ENCODE measurements at places on chromosomes 6 and 20.

DNA sequence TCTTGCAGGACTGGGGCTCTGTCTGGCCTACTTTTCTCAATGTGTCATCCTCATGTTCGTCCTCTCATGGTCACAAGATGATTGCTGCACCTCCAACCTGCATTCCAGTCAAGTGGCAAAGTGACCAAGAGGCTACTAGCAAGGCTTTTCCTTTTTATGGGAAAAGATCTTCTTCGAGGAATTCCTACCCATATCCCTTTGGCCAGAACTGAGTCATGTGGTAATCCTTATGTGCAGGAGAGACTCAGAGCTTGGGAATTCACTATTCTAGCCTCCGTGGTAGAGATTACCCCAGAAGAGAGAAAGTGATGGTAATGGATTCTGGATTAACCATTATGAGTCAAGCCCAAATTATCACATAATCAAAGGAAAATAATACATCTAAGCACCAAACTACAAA, 162.7 kb downstream of the KCNQ5 start:
- no peak for DNase-seq

GRCh38 chr6:30883685-30884520, at the start of gene DDR1:
Gene DDR1 (plus strand): TSS chr6:30884519. CDS start chr6:30888730, 4,211 bp downstream.
- peak; percentile 88 for DNase-seq

DNA sequence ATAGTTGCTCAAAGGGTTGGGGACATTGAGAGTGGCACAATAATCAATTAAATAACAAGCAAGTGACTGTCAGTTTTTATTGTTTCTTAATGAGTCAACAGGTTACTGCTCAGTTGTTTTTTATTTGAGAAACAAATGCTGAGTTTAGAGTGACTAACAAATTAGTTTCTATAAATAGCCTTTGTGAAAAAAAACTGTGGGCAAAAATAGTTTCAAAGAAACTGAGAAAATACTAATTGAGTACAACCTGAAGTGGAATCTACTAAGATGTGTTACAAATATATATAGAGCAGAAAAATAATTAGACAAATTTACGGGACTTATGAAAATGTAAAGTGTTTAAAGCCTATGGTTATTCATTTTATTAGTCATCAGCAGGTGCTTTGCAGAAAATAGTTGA, 22.3 kb downstream of the BEND6 start:
- no peak for DNase-seq

GRCh38 chr6:99350573-99350972, 1.1 kb upstream of the FAXC start:
- DNase-seq = no peak

- peak; percentile 39 for DNase-seq
These were observed 7.5 kb upstream of the CCDC28A start for GRCh38 chr6:138765896-138766655.

DNA sequence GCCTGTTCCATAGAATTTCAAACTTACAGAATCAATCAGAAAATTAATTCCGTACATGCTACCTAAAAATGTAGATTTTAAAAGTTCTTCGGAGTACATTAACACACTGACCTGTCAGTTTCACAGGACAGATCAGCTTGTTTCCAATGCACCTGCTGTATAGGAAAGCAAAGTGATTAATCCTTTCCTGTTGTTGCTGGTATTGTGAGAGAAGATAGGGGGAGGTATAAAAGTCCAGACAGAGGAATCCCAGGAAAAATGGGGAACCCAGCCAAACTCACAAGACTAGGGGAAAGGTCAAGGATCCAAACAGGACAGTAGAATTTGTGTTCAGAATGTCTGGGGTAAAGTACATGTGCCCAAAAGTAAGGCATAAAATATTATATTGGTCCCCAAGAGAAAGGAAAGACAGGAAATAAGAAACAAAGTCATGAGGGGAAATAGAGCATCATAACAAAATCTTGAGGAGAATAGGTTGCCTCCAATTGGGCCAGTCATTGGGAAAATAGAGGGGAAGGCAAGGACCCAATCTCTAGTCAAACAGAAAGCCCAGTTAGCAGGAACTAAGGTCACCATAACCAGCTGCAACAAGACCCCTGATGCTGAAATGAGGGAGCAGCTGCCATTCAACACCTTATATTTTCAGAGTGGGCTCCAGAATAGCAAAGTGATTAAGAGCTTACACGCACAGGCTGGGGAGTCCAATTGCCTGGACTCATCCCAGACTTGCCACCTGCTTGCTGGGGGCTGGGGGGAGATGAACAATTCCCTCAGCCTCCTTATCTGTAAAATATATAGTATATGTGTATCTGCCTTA, 10.3 kb downstream of the FILIP1 start:
- DNase-seq = no peak

- DNase-seq = no peak
These were observed 113.3 kb downstream of the LY86 start for GRCh38 chr6:6701864-6702263.

GRCh38 chr6:41072836-41073202, at the start of gene NFYA:
Gene NFYA (plus strand): TSS chr6:41072974. CDS start chr6:41079090, 6,116 bp downstream.
- no peak for DNase-seq

- DNase-seq = no peak
These were observed 1288.6 kb upstream of the GJE1 start for GRCh38 chr6:140844167-140844566.

GRCh38 chr6:69138148-69138547, 503.1 kb downstream of the ADGRB3 start:
- DNase-seq = no peak

GRCh38 chr6:105045526-105045925, 88.6 kb downstream of the LIN28B start:
- DNase-seq = no peak

GRCh38 chr6:2976060-2976459, 4.7 kb upstream of the SERPINB6 start:
- DNase-seq = no peak

- peak; percentile 61 for DNase-seq
These were observed 43.8 kb downstream of the RALGAPA2 start for GRCh38 chr20:20668639-20669038.

- no peak for DNase-seq
These were observed 23.6 kb downstream of the IL17A start for GRCh38 chr6:52209770-52210169.

GRCh38 chr6:43962458-43962857, 164.8 kb downstream of the MRPL14 start:
- DNase-seq = no peak

GRCh38 chr6:31270788-31271640, 878 bp downstream of the HLA-C start:
- DNase-seq = peak; percentile 39

DNA sequence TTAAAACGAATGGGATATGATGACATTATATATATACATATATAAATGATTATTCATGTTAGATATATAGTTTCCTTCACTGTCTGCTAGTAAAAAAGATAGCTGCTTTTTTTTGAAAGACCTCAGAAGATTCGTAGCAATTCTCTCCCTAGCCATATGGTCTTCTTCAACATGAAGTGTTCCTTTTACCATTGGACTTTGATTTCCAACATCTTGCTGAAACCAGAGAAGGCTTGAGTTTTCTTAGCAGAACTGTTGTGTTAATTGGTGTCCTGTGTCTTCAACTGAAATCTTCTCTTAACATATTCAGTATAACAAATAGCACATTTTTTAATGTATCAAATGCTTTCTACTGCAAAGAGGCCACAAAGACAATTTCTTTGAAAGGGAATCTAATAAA, 55.3 kb downstream of the FNDC1 start:
- no peak for DNase-seq

GRCh38 chr6:3797231-3798054, 45.9 kb upstream of the PXDC1 start:
- DNase-seq = no peak

DNA sequence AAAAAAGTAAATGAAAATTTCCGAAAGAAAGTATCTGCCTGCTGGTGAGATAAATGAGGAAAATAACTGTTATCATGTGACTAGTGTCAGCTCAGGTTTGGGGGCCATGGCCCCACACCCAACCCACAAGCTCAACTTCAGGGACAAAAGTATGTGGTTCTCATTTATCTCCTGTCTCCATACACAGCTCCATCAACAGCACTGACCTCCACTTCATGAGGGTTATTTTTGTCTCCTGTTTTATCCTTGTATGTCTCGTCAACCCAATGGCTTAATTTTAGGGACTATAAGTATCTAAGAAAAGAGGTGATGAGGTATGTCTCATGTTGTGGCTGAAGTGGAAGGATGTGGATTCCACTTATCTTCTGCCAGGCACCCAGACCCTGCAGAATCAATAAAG, 271.6 kb upstream of the RIN2 start:
- no peak for DNase-seq

DNA sequence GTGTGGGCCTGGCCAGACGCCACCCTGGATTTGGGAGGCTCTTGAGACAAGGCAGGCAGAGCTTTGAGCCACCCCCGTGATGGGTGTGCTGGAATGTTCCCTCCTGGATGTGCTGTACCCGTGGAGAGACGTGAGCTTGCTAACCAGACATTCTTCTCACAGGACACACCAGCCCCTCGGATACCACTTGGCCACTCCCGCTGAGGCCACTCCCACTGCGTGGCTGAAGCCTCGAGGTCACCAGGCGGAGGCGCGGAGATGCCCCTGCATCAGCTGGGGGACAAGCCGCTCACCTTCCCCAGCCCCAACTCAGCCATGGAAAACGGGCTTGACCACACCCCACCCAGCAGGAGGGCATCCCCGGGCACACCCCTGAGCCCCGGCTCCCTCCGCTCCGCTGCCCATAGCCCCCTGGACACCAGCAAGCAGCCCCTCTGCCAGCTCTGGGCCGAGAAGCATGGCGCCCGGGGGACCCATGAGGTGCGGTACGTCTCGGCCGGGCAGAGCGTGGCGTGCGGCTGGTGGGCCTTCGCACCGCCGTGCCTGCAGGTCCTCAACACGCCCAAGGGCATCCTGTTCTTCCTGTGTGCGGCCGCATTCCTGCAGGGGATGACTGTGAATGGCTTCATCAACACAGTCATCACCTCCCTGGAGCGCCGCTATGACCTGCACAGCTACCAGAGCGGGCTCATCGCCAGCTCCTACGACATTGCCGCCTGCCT, 14.1 kb downstream of the SLCO4A1 start:
- no peak for DNase-seq

- DNase-seq = no peak
These were observed 20.6 kb upstream of the AKIRIN2 start for GRCh38 chr6:87722540-87723169.

DNA sequence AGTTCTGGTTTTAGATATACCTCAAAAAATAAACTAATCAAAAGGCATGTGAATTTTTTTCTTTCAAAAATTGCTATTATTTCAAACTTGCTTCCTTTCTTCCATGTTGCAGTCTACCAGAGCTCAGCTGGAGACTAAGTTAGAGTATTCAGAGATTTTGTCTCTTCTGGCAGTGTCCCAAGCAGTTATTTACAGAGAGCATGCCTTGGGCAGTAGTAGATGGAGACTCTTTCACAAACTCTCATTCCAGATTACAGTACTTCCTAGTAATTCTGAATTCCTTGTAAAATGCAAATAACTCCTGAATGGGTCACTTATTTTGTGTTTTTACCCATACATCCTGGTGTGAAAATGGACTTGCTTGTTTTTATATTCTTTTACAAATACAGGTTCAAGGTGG, 703.4 kb downstream of the EPHA7 start:
- DNase-seq = no peak

GRCh38 chr6:89310929-89311328, 4.2 kb downstream of the GABRR2 start:
- DNase-seq = no peak

GRCh38 chr20:11922561-11922960, 4.9 kb downstream of the BTBD3 start:
- no peak for DNase-seq

DNA sequence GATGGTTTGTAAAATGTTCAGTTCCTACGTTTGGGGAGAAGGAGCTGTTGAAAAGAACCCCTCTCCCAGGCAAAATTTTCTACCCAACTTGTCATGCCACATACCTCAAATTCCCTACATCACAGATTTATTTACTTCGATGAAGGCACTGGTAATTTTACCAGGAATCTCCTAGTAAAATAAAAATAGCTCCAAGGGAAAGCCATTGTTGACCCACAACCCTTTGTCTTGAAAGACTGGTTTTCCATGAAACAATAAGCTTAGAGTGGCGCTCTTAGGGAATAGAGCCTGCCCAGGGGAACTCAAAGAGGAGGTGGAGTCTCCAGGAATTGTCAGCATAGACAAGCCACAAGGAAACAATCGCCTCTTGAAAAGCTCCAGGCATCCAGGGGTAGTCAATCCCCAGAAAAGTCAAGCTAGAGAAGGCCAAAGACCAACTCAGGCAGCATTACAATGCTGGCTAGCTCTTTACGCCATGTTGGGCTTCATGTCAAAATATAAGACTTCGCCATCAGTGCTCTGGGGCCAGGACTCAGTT, 99.2 kb upstream of the RREB1 start:
- DNase-seq = no peak

- no peak for DNase-seq
These were observed 449.8 kb downstream of the HACE1 start for GRCh38 chr6:104409913-104410312.

- DNase-seq = no peak
These were observed 16.4 kb upstream of the QKI start for GRCh38 chr6:163398115-163398514.

DNA sequence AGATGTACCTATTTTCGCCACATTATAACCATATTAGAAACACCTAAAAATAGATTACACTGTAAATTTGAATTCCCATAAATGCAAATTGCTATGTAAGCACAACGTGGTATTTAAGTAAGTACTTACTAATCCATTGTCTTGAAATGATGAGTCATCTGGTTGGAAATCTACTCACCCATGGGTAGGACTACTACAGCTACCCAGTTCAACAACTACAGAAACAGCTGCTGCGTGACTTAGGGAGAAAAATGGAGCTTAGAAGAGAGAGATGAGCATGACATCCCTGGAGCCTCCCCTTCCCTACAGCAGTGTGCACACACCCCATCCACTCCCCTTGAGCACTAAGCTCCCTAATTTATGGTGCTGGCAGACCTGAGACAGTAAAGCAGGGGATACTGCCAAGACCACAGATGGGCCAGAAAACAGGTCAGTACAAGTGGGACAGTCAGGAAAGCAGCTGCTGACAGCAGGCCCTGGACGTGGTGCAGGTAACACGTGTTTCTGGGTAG, 26.9 kb downstream of the RRAGD start:
- no peak for DNase-seq

DNA sequence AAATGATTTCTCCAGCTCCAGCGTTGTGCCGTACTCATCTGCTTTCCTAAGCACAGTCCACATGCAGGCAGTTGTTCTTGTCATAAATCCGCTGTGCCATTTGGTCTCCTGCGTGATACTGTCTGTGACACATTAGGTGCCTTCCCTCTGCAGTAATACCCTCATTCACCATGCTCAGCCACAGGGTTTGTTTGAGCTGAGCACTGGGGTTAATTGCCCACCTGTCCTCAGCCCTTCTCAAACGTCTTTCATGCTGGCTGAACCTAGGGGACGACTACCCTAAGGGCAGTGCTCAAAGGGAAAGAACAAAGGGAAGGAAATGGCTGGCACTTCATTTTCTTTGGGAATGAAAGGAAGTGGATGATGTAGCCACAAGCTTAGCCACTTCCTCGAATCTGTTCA, 64.2 kb upstream of the MYLIP start:
- DNase-seq = no peak

GRCh38 chr6:170279977-170280688, 10.7 kb downstream of the DLL1 start:
- peak; percentile 69 for DNase-seq

GRCh38 chr6:15309611-15310283, 63.9 kb downstream of the JARID2 start:
- no peak for DNase-seq

- DNase-seq = no peak
These were observed 1.4 kb upstream of the METTL24 start for GRCh38 chr6:110359556-110359955.

GRCh38 chr6:90468080-90468479, 118.8 kb downstream of the MAP3K7 start:
- no peak for DNase-seq

Measured in GM13976 (cell line).